ENCODE measurements at places on chromosomes 4 and X. TPM values are rescaled to one million over a fixed set of nuclear protein-coding genes. Genes with fewer than 3 reads are reported as not detected.

The KCTD8 gene
- total RNA-seq = 0.68 TPM

The COL25A1 gene
- total RNA-seq = 10.5 TPM

The VGLL1 gene
- total RNA-seq = 1.3 TPM

The SYTL5 gene
- total RNA-seq = 8.4 TPM

The GAGE2A gene
- total RNA-seq = not detected

The GPC3 gene
- 8.2 TPM for total RNA-seq

The SMIM10 gene
- total RNA-seq = 1.2 TPM

The ARHGAP36 gene
- total RNA-seq = not detected

The GASK1B gene
- 25.8 TPM for total RNA-seq

The JCHAIN gene
- total RNA-seq = not detected

The DCAF12L2 gene
- total RNA-seq = 0.59 TPM

The MEPE gene
- not detected for total RNA-seq

The LRRC66 gene
- 0.50 TPM for total RNA-seq

The DCTD gene
- 119 TPM for total RNA-seq

The RHOXF1 gene
- total RNA-seq = not detected

The RS1 gene
- total RNA-seq = not detected
